ENCODE measurements at places on chromosomes 5 and 9. TPM values are rescaled to one million over a fixed set of nuclear protein-coding genes. Genes with fewer than 3 reads are reported as not detected.
A peak's percentile ranks its signal among the peaks of the same experiment; 100 is the strongest.

The MED27 gene
- 17.9 TPM for total RNA-seq

The DNAI1 gene
- not detected for total RNA-seq

The ARHGEF28 gene
- total RNA-seq: 15.1 TPM

The RPL7A gene
- 2,524 TPM for total RNA-seq

The CAPSL gene
- total RNA-seq: not detected

The BTNL8 gene
- 0.19 TPM for total RNA-seq

The FIBCD1 gene
- total RNA-seq: not detected

The ECM2 gene
- 5.1 TPM for total RNA-seq

DNA sequence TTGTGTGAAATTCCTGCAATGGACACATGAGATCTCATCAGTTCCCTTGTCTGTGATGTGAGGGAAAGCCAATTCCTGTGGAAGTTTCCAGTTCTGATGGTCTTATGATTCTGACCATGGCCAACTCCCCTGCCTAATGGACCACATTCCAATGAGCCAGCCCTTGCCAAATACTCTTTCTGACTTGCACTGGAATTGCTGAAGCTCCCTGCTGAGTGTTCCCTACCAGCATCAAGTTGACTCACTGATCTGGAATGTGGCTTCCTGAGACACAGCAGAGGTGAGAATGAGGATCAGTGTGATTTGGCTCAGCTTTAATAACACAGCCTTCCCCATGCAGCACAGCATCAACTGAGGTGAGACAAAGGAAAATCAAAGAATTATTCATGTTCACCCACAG, 427.8 kb downstream of the KDM4C start:
- no peak overlapping the region for H3K4me3 ChIP-seq
- DNase-seq: no peak
- H3K27me3 ChIP-seq: no peaks in the 10 kb centered on the region
- H3K4me1 ChIP-seq: no peaks in the 10 kb centered on the region
- no peak overlapping the region for H3K27ac ChIP-seq

DNA sequence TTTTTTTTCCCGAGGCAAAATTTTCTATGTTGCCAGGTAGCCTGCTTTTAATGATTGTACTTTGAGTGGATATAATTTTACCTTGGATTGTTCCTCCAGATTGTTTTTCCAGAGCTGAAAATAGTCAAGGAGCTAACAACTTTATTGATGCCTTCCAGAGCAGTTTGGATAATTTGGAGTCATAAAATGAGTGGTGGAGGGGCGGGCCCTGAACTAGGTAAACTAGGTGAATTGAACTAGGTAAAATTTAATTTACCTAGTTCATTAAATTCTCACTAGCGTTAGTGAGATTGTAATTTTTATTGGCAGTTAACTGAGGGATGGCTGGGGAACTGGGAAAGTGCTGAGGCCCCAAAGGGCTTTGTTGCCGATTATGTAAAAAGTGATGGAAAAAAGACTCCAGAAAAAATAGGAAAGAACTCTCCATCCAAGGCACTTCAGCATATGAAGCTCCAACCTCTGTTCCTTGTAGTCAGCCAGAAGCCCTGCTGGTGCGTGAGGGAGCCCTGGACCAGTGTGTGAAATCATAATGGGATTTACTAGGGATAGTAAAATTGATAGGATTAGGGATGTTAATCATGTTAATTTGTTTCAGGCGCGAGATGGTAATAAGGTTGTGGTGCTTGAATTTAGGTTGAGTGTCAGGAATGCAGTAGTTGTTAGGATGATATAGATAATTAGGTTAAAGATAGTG, 1.7 kb downstream of the DNAJC25 start:
- no peak for DNase-seq
- no peak overlapping the region for H3K27ac ChIP-seq
- H3K4me1 ChIP-seq: peaks cover 57% of the 10 kb centered on the region
- H3K36me3 ChIP-seq: no peaks in the 10 kb centered on the region

GRCh38 chr5:111762895-111763294, 5.9 kb upstream of the NREP start:
- H3K36me3 ChIP-seq: no peaks in the 10 kb centered on the region
- peaks cover 2% of the 10 kb centered on the region for H3K4me1 ChIP-seq
- no peak overlapping the region for H3K27ac ChIP-seq
- H3K4me3 ChIP-seq: no peak overlapping the region
- no peaks in the 10 kb centered on the region for H3K27me3 ChIP-seq
- no peak for DNase-seq

DNA sequence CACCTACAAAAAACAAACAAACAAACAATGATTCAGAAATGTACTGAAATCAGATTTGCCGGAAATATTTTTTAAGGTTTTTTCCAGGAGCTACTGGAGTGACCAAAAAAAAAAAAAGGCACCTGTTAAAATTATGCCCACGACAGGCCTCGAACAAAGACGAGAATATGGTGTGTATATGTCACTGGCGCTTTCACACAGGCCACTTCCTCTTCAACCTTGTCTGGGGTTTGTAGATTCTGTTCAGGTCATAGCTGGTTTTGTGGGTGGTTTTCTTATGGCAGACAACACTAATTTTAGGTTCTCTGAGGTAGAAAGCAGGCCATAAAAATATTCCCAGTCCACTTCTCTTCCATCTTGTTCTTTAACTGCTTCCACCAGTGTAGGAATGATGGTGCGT, 7.0 kb downstream of the NDUFB6 start:
- H3K4me3 ChIP-seq: no peak overlapping the region
- no peaks in the 10 kb centered on the region for H3K27me3 ChIP-seq
- no peak overlapping the region for H3K27ac ChIP-seq
- DNase-seq: no peak

DNA sequence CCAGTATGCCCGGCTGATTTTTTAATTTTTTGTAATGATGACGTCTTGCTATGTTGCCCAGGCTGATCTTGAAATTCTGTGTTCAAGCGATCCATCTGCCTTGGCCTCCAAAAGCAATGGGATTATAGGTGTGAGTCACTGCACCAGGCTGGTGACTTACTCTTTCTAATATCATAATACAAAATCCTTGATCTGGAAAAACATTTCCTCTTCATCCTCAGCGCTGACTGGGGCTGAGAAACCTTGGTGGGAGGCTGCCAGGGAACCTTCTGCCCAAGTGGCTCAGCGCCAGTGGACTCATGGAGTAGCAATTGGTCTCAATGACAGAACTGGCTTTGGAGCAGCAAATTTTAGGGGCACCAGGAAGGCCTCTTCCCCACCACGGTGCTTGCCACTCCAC, 17.5 kb upstream of the SEMA4D start:
- H3K27me3 ChIP-seq: no peaks in the 10 kb centered on the region
- H3K4me3 ChIP-seq: no peak overlapping the region
- H3K36me3 ChIP-seq: no peaks in the 10 kb centered on the region
- no peak for DNase-seq

GRCh38 chr5:51518607-51519006, 135.4 kb downstream of the ISL1 start:
- H3K27me3 ChIP-seq: no peaks in the 10 kb centered on the region
- H3K4me3 ChIP-seq: no peak overlapping the region
- no peaks in the 10 kb centered on the region for H3K36me3 ChIP-seq
- H3K4me1 ChIP-seq: no peaks in the 10 kb centered on the region

DNA sequence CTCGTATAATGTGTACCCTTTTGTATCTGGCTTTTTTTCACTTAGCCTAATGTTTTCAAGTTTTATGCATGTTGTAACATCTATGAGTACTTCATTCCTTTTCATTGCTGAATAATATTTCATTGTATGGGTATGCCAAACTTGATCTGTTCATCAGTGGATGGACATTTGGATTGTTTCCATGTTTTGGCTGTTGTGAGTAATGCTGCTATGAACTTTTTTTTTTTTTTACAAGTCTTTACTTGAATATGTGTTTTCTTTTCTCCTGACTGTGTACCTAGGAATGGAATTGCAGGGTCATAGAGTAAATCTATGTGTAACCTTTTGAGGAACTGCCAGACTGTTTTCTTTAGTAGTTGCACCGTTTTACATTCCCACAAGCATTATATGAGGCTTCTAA, 52.4 kb downstream of the MTREX start:
- H3K36me3 ChIP-seq: peaks cover 6% of the 10 kb centered on the region
- H3K4me3 ChIP-seq: no peak overlapping the region
- H3K27me3 ChIP-seq: no peaks in the 10 kb centered on the region
- H3K27ac ChIP-seq: no peak overlapping the region

- no peak for DNase-seq
- H3K27me3 ChIP-seq: no peaks in the 10 kb centered on the region
- H3K4me1 ChIP-seq: no peaks in the 10 kb centered on the region
Measured at GRCh38 chr5:28473531-28474107, 1435.2 kb upstream of the CDH9 start.

DNA sequence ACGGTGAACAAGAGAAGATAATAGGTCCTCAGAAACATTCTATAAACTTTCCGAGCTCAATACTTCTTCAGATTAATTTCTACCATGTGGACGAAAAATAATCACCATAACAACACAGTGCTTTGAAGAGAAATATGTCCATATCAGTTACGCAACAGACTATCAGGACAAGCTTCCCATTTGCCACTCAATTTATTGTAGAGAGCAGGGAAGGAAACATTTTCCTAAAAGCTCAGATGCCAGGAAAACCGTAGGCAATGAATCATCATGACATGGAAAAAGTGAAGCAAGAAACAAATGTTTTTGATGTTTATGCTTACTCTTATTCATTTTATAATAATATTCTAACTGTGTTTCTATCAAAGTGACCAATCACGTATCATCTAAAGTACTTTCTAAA, 87.6 kb downstream of the S1PR3 start:
- no peak overlapping the region for H3K4me3 ChIP-seq
- H3K4me1 ChIP-seq: no peaks in the 10 kb centered on the region
- no peaks in the 10 kb centered on the region for H3K36me3 ChIP-seq
- peak overlapping the region; percentile 47 for H3K27ac ChIP-seq

- no peak overlapping the region for H3K27ac ChIP-seq
- H3K27me3 ChIP-seq: no peaks in the 10 kb centered on the region
- no peak for DNase-seq
- H3K36me3 ChIP-seq: no peaks in the 10 kb centered on the region
- H3K4me3 ChIP-seq: no peak overlapping the region
- no peaks in the 10 kb centered on the region for H3K4me1 ChIP-seq
Measured at GRCh38 chr5:64147379-64147778, 18.3 kb upstream of the RNF180 start.

GRCh38 chr9:128689820-128690683, 1.0 kb downstream of the SET start:
- no peaks in the 10 kb centered on the region for H3K27me3 ChIP-seq
- peak overlapping the region; percentile 97 for H3K4me3 ChIP-seq
- peaks cover 7% of the 10 kb centered on the region for H3K36me3 ChIP-seq
- H3K4me1 ChIP-seq: peaks cover 33% of the 10 kb centered on the region
- peak overlapping the region; percentile 99 for H3K27ac ChIP-seq

GRCh38 chr5:4145511-4145910, 549.9 kb downstream of the IRX1 start:
- no peak overlapping the region for H3K4me3 ChIP-seq
- H3K36me3 ChIP-seq: no peaks in the 10 kb centered on the region
- H3K4me1 ChIP-seq: no peaks in the 10 kb centered on the region
- H3K27ac ChIP-seq: no peak overlapping the region
- DNase-seq: no peak

DNA sequence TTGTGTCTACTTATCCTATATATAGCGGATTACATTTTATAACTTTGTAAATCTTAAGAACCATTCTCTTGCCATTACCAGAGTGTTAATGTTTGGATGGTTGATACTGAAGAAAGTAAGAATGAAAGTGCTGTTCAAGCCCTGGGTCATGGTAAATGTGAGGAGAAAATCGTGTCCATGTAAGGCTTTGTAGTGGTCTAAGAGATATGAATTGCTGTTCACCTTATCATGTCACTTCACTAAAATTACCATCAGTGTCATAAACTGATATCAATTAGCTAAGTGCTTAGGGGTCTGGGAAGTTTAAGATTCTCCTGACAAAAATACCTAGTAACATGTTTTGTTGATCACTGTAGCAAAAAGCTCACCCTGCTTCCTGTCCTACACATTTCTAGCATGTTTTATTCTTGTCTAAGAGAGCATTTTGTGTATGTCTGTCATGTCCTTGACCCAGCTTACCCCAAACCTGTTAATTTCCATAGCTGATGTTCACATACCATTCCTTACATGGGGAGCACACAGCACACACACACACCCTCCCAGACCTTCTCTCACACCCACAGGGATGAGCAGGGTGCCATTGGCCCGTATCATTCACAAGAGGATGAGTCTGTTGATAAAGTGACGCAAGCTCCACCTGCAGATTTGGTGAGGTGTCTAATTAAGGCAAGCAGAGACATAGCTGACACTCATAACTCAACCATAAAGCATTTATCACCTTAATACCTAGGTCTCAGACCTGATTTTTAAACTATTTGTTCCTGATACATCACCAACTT, 125.1 kb upstream of the PAM start:
- no peaks in the 10 kb centered on the region for H3K4me1 ChIP-seq
- no peak for DNase-seq
- no peaks in the 10 kb centered on the region for H3K36me3 ChIP-seq
- no peak overlapping the region for H3K4me3 ChIP-seq

DNA sequence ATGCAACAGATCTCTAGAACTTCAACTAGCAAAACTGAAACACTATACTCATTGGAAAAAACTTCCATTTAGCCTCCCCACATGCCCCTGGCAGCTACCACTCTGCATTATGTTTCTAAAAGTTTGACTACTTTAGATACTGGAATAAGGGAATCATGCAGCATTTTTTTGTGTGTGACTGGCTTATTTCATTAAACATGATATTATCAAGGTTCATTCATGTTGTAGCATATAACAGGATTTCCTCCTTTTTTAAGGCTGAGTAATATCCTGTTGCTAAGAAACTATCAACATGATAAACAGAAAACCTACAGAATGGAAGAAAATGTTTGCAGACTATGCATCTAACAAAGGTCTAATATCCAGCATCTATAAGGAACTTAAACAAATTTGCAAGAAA, 597.9 kb downstream of the DMRTA1 start:
- no peaks in the 10 kb centered on the region for H3K4me1 ChIP-seq
- no peak for DNase-seq
- no peak overlapping the region for H3K4me3 ChIP-seq
- no peaks in the 10 kb centered on the region for H3K36me3 ChIP-seq
- no peak overlapping the region for H3K27ac ChIP-seq

DNA sequence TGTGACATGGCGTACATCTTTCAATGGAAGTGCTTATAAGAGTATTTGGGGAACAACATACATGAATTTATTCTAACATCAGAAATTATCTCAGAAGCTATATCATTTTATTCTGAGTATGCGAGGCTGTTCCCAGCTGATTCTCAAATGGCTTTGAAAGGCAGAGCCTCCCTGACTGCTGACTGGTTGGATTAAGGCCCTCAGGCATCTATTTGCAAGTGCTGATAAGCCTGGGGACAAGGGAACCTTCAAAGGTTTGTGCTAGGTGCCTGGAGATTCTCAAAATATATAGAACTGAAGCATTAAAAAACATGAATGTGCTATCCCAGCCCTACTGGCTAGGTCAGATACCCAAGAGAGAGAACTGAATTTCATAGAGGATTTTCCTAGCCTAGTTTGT, 235.1 kb downstream of the LURAP1L start:
- no peak overlapping the region for H3K27ac ChIP-seq
- no peak for DNase-seq

DNA sequence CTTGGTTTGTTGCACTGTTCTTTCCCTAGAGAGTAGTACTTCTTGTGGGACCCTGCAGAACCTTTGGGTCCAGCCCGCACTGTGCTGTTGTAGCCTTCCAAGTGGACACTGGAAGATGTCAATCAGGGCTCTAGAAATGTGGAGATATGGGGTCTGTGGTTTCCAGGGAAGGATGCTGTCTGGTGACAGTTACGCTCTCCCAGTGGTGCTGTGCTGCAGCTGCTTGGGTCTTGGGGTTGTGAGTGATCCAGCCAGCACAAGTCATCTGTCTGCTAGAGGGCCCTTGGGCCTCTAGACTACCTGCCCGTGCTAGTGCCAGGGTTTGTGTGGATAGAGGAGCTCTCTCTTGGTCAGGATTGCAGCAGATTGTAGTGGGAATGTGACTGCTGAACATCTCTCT, 484.5 kb downstream of the DMAC1 start:
- H3K27ac ChIP-seq: no peak overlapping the region
- H3K4me3 ChIP-seq: no peak overlapping the region
- no peaks in the 10 kb centered on the region for H3K27me3 ChIP-seq
- DNase-seq: no peak
- no peaks in the 10 kb centered on the region for H3K36me3 ChIP-seq
